ENCODE measurements at places on chromosomes 1 and 21.

DNA sequence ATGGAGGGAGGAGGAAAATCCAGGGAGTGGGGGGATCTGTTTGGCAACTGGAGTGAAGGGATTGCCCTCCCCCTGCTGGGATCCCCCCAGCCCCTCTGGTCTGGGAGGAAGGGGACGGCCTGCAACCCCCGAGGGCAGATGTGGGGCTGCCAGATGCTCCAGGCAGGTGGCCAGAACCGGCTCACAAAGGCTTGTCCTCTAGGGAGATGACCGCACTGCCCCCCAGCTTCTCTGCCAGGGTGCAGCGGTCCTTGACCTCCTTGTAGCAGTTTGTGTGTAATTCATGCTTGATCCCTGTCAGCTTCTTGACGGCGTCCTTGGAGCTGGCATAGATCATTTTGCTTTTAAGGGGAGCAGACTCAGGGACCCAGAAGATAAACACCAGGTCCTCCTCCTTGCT lies 69.2 kb downstream of the ROR1 start:
- no peak for DNase-seq

DNA sequence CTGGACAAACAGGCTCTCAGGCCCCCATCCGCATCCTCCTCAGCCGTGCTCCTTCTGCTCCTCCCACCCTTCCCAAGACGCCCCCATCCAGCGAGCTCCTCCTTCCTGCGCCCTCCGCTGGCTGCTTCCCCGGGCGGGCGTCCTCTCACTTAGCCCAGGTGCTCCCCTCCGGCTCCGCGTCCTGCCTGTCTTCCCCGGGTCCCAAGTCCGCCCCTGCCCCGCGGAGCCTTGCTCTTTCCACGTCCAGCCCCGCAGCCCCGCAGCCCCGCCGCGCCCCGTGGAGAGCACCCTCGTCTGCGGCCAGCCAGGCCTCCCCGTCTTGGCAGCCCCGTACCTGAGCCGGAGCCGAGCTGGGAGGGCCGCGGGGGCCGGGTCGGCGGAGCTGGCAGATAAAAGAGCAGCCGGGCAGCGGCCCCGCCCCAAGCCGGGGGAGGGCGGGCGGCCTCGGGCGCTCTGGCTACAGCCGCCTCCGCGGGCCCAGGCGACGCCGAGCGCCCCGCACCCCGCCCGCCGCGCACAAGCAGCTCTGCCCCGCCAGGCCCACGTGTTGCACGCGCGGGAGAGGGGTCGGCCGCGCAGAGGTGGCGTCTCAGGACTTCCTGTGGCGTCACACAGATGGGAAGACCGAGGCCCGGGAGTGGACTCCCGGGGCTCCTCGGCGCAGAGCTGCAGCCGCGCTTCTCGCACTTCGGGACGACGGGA lies at the start of gene PAQR7:
PAQR7 (minus strand) TSS at position 555 of the 702 bp plus-strand sequence. CDS start 11,869 bp downstream, outside the sequence.
- DNase-seq: peak; percentile 85

GRCh38 chr1:201903135-201903534 lies 14.4 kb downstream of the SHISA4 start:
- peak; percentile 27 for DNase-seq

GRCh38 chr1:157352817-157353408 lies 199.4 kb downstream of the FCRL5 start:
- DNase-seq: no peak

DNA sequence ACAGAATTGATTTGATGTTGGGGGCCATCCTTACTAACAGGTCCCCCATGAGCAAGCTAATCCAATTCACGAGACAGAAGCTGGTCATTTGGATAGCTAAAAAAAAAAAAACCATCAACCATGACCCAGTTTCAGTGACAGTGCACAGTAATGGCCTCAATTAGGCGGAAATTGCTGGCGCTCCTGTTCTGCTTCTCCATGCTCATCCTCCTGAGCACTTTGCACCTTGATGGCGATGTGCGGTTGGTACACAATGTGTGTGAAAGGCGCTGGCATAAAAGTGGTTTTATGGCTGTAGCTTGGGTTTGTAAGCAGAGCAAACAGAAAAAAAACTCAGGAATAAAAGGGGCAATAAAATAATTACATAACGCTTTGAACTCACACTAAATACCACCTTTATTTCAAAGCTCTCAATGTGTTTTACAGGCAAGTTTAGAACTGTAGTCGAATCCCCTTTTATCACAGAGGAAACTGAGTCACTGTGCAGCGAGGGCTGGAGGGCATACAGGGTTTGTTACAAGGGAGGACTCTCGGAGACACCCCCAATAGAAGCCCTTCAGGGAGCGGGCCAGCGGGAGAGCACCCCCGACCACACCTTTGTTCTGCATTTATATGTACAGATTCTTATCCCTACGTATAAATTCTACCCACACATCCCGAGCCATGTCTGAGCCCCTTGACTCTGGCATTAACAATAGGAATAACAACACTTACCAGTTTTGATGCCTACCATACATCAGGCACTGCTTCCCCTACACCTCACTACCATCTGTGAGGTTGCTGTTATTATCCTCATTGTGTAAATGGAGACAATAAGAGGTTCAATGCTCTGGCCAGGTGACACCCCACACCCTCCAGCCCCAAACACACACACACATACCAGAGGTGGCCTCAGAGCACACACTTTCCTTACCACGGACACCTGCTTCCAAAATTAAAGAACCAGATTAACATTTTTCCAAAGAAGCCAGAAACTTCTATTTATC lies 213.5 kb upstream of the IRF2BP2 start:
- DNase-seq: no peak

- DNase-seq: peak; percentile 77
Measured at GRCh38 chr1:161038523-161039153, at the start of gene TSTD1. TSS of gene TSTD1 (minus strand) at chr1:161038964. CDS start at chr1:161038889, 75 bp downstream.

DNA sequence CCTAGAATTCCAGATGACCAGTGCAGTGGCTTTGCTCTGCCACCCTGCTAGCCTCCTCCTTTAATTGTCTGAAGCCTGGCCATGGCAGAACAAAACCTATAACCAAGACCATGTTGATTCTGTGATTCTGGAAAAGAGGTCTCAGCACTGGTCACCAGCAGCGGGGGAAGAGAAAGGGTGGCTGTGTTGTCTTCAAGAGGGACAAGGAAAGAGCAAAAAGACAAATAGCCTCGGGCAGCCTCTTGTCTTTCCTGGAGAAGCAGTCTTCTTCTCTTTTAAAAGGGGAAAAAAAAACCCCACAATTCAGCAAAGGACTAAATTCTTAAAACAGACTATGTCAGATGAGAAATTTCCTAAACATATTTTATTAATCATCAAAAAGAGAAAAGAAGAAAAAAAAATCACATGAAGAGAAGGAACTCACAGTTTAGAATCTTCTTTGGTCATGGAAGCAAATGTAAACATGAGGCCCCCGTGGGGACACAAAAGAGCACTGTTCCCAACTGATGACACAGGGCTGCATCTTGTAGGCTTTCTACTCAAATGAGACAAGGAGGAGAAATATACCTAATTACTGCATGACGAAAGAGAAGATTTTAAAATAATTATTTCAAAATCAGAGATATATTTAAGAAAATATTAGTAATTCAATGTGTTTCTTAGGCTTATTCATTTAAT lies 36.3 kb upstream of the RAP1GAP start:
- DNase-seq: no peak

- peak; percentile 29 for DNase-seq
Measured at GRCh38 chr1:37807220-37807554, 403 bp upstream of the C1orf122 start.

GRCh38 chr1:99970713-99971255 lies 988 bp downstream of the SLC35A3 start:
- peak; percentile 24 for DNase-seq

Measured in body of pancreas (tissue), 4 donors.